ENCODE measurements at places on chromosomes 6 and 20.

GRCh38 chr20:54416770-54417169, 58.6 kb upstream of the DOK5 start:
- DNase-seq: no peak

GRCh38 chr6:170067181-170067641, 223.7 kb downstream of the DLL1 start:
- no peak for DNase-seq

DNA sequence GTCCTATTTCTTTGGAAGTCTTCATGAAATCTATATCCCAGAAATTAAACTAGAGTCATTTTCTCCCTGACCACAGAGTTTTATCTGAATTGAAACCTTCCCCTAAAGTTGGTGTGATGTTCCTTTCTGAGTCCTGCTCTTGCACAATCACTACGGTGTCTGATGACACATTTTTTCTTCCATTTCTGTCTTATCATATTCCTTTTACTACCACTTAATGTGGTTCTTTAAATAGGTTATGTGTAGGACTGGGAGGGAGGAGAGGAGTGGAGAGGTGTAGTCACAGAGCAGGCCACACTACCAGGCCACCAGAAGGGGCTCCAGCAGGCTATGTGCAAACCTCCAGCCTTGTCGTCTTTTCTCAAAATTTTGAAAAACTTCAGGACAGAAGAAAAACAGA, 39.7 kb upstream of the ATXN1 start:
- no peak for DNase-seq

- peak; percentile 28 for DNase-seq
These were observed 21.2 kb upstream of the ASXL1 start for GRCh38 chr20:32336918-32337347.

DNA sequence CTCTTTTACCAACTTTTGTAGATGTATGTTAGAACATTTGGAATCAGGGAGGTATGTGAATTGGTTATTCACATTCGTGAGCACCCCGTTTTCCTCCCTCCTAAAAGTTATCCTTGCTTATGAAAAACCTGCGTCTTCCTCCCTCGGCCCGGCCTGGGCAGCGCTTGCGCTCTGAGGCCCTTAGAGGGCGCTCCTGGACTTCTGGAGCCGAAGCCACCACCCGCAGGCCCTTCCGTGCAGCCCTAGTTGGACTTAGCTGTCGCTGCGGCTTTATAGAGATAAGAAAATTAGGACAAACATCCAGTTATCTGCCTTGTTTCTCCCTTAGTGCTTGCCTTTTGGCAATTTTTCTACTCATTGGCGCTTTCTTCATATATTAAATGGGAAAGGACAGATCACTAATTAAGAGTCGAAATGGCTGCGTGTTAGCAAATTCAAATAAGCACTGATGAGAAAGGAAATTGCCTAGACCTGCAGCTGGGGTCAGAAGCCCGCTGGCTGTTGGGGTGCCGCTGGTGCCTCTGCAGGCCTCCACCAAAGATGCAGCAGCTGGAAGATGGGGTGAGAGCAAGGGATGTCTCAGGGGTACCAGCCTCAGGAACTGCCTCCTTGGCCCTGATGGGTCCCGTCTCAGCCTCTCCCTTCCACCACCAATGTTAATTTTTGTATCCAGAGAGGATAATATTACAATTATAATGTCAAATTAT, 5.2 kb downstream of the FNDC1 start:
- DNase-seq: peak; percentile 79

DNA sequence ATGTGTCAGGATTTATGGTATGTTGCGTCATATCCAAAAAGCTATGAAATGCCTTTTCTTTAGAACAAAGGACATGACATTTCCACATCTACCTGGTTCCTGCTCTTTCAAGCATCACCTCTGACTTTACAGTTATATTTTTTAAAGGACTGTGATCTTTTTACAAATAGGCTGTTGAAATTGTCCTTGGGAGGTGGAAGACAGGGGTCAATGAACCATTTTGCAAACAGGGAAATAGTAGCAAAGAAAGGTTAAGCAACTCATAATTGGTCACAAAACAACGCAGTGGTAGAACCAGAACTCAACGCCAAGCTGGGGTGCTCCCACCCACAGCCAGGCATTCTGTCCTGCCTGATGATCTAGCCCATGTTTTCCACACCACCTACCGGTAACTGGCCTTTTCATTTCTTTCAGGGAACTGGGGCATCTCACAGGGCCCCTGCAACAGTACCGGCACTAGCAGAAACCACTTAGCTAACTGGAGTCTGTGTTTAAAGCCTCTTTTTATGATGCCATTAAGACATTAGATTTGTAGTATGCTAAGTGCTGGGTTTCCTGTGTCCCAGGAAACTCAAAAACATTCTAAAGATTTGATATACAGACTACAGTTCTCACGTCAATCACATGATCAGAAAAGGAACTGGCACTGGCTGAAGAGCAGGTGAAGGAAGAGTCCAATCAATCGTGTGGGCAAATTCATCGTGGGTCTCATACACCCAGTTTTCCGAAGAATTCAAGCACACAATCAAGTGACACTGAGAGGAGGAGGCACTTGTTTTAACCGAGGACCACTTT, 13.9 kb downstream of the ZNF217 start:
- DNase-seq: no peak

DNA sequence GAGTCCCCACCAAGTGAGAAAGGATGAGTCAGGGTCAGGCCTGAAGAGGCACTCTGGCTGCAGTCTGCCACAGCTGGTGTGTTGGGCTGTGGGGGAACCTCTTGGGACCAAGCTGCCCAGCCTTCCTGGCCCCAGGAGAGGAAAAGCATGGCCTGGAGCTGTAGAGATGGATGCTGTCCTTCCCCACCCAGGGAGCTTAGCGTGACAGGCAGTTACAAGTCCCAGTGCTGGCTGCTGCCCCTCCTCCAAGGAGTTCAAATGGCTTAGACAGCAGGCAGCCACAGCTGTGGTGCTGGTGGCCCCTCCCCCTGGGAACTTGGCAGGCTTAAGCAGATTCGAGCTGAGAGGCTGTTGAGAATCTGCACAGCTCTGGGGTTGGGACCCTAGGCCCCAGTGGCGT, 253.2 kb downstream of the PLCB1 start:
- peak; percentile 9 for DNase-seq

DNA sequence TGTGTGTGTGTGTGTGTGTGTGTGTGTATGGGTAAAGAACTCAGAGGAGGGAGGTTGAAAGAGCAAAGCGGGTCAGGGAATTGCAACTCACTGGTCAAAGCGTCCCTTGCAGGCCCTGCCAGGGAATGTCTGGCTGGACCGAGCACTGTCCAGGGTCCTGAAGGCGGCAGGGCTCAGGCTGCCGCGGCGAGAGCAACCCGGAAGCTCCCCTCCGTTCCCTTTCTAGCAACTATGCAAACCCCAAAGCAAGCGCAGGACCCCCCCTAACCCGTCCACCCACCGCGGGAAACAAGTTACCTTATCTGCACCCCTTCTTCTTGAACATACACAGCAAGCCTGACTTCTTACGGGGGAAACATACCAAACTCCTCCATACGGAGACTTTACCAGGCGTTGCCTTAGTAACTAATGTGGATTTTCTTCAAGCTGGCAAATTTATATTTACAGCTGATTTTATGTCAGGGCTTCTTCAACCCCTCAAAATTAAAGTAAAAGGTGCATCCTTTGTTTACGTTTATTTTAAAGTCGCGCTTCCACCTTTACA, 538 bp upstream of the GRM1 start:
- peak; percentile 89 for DNase-seq

DNA sequence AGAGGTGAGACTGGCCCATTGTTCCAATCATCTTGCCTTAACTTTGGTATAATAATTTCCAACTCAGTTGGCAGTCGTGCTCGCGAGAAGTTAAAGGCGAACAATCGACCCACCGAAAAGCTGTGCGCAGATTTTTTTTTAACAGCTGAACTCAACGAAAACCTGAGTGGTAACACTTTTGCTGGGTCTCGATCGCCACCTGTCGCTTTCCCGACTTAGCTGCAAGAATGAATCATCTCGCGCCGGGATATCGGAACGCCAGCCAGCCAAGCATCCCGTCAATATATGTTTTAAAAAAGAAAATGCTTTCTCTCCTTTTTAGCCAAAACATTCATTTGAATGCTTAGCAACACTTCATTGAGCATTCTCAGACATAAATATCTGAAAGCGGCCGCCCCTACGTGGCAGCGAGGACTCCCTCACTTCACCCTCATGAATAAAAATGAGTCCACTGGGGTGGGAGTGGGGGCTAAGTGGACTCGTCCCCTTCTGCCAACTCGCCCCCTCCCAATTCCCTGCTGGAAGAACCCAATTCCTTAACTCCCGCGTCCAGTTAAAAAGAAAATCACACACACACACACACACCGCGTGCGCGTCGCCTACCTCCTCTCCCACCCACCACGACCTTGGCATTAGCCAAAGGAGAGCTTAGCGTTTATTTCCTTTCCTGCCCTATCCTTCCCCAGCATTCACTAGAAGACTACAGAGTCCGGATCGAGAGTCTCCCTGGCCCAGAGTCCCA, 1.5 kb downstream of the COL12A1 start:
- DNase-seq: peak; percentile 70

GRCh38 chr6:11207199-11207968, 25.1 kb downstream of the NEDD9 start:
- DNase-seq: no peak

DNA sequence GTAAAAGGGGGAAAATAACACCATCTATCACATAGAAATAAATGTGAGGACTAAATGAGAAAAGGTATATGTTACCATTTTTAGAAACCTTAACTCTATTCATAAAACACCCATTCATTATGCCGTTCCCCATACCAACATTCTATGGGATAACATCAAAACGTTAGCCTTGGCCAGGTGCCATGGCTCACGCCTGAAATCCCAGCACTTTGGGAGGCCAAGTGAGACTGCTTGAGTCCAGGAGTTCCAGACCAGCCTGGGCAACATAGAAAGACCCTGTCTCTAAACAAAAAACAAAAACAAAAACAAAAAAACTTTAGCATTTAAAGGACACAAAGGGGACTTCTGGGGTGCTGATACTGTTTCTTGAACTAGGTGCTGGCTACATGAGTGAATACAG, 1.3 kb downstream of the PIGU start:
- DNase-seq: no peak

- peak; percentile 45 for DNase-seq
These were observed 268.8 kb downstream of the ARID1B start for GRCh38 chr6:157045831-157046454.

DNA sequence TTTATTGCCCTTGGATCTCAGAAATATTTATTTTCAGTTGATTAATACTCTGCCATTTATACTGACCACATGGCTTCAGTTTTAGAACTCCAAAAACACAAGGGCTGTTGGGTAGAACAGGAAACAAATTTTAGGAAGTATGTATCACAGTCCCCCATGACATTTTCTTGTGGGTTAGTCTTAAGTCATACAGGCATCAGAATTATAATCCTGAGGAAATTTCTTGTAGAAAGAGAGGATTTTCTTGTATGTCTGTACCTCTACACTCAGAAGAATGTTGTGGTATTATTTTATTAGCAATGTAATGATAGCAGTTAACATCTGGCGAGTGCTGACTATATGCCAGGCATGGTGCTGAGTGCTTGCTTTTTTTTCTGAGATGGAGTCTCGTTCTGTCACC, 302.9 kb downstream of the CLIC5 start:
- no peak for DNase-seq

GRCh38 chr6:72635636-72636035, 13.8 kb downstream of the KCNQ5 start:
- DNase-seq: no peak

- no peak for DNase-seq
These were observed 171.6 kb downstream of the SASH1 start for GRCh38 chr6:148514091-148514845.

GRCh38 chr6:56949925-56950495, 4.9 kb upstream of the BEND6 start:
- no peak for DNase-seq

GRCh38 chr20:50292591-50293283, 102.1 kb downstream of the CEBPB start:
- DNase-seq: peak; percentile 71

DNA sequence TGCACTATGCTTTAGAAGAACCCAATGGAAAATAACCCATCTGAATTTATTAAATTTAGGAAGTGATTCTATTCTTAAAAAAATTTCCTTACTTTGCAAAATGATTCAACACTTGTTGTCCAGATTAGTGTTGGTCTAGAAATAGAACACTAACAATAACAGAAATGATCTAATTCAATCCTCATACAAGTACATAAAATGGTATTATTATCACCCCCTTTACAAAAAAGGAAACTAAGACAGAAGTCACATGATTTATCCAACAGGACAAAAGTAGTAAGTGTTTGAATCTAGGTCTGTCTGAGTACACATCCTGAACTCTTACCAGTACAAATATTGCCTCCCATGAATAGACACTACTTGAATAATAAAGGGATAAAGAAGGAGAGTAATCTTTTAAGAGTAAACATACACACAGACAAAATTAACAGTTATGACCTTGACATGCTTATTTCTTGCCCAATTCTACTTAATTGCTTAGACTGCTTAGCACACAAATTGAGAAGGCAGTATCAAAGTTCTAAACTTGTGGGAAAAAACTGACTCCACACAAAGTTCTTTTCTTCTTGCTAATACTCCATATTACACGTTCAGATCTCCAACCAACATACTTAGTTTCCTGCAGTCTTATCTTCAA, 195.4 kb upstream of the RUNX2 start:
- DNase-seq: no peak

GRCh38 chr6:143647732-143648131, 30.0 kb upstream of the PHACTR2 start:
- DNase-seq: no peak

DNA sequence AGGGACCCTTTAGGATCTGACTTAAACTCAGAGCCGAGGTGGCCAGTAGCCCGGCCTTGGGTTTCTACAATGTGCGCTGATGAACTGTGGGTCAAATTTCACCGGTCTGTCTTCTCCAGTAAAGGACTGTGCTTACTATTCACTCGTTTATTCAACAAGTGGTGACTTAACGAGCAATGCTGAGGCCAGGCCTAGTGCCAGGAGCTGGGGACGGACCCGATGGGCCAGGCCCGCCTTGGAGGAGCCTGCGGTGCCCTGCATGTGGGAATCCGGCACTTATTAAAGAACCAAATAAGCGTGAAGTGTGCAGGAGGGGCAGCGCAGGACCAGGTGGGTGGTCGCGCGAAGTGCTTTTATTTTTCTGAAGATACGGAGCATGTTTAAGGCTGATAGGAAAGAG, 24.0 kb downstream of the CTCFL start:
- no peak for DNase-seq

DNA sequence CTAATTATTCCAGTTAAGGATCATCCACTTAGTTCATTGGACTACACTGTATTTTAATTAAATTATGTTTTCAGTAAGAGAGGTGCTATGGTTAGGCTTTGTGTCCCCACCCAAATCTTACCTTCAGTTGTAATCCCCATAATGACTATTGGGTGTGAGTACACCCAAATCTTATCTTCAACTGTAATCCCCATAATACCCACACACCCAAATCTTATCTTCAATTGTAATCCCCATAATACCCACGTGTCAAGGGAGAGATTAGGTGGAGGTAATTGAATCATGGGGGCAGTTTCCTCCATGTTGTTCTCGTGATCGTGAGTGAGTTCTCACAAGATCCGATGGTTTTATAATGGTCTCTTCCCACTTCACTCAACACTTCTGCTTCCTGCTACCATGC, 208.0 kb upstream of the PHACTR1 start:
- DNase-seq: no peak

GRCh38 chr6:107493158-107494057, 3.5 kb downstream of the SOBP start:
- peak; percentile 35 for DNase-seq

Data from iPS-NIHi11 (cell line).